ENCODE measurements at places on chromosomes 3 and 15. TPM values are rescaled to one million over a fixed set of nuclear protein-coding genes. Genes with fewer than 3 reads are reported as not detected.
A peak's percentile ranks its signal among the peaks of the same experiment; 100 is the strongest.

Gene TMEM108
- 8.6 TPM for total RNA-seq

Gene OR5H6
- total RNA-seq, result not detected

Gene ETFA
- total RNA-seq, result 295 TPM

Gene HEXA
- 46.2 TPM for total RNA-seq

DNA sequence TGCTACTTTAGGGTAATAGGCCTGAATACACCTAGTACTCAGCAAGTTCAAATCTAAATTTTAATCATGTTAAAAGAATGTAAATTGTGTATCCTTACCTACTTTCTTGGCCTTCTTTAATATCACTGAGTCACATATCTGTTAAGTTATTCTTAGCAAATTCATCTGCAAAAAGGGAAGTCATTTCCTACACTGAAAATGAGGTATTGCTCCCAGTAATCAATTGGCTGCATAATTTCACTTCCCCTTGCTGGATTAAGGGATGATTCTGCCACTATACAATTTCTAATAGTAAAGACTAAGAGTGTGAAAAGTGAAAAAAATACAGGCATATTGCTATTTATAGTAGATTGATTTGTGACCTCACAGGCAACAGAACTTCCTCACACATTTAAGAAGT, 47.8 kb downstream of the CCDC54 start:
- no peak overlapping the region for H3K27ac ChIP-seq
- H3K4me1 ChIP-seq, result no peaks in the 10 kb centered on the region
- no peaks in the 10 kb centered on the region for H3K36me3 ChIP-seq

DNA sequence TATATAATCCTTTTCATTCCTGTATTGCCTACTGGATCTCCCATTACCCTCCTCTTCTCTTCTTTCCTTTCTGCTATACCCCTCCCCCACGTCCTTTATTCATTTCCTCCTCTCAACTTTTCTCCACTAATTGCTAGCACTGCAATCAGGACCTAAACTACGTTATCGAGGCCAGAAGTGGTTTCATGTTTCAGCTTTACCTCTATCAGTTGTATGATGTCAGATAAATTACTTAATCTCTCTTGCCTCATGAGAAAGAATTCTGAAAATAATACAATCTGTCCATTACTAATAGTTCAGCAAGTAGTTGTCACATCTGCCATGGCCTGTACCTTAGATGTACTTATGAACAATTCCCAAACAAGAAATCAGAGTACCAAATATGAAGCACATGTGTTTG, 10.6 kb downstream of the POPDC2 start:
- H3K4me3 ChIP-seq, result peak overlapping the region; percentile 19
- H3K36me3 ChIP-seq, result peaks cover 64% of the 10 kb centered on the region
- peaks cover 83% of the 10 kb centered on the region for H3K4me1 ChIP-seq
- DNase-seq, result no peak

- H3K27ac ChIP-seq, result no peak overlapping the region
- peak overlapping the region; percentile 48 for H3K4me3 ChIP-seq
- H3K4me1 ChIP-seq, result no peaks in the 10 kb centered on the region
- no peaks in the 10 kb centered on the region for H3K36me3 ChIP-seq
- peaks cover 17% of the 10 kb centered on the region for H3K27me3 ChIP-seq
Observed at GRCh38 chr15:98599909-98600691, 48.2 kb upstream of the IGF1R start.

DNA sequence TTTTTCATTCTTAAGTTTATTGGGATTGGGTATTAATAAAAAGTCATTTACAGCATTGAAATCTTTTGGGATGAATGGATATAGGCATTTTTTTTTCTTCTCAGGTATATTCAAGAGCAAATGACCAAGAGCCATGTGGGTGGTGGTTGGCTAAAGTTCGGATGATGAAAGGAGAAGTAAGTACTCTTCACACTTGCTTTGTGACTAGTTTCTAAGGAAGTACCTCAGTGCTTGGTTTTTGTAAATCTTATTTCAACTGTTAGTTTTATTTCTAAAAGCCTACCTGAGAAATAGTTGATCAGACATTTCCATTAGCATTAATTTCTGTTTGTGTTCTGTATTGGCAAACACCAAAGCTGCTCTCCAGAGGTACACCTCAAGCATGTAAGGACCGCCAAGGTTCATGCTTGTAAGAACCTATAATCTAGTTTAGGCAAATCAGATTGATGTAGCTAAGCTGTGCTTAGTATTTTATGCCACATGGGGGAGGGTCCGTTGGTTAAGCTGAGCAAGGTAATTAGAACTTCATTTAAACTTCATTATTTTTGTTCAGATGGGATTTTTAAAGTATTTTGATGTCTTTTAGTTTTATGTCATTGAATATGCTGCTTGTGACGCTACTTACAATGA, 35.4 kb downstream of the FXR1 start:
- peaks cover 7% of the 10 kb centered on the region for H3K36me3 ChIP-seq
- H3K27ac ChIP-seq, result no peak overlapping the region
- H3K27me3 ChIP-seq, result no peaks in the 10 kb centered on the region
- H3K4me3 ChIP-seq, result no peak overlapping the region
- peaks cover 9% of the 10 kb centered on the region for H3K4me1 ChIP-seq

GRCh38 chr15:71841563-71841962, 31.2 kb downstream of the NR2E3 start:
- no peaks in the 10 kb centered on the region for H3K27me3 ChIP-seq
- no peak for DNase-seq
- no peaks in the 10 kb centered on the region for H3K36me3 ChIP-seq
- no peak overlapping the region for H3K4me3 ChIP-seq
- no peaks in the 10 kb centered on the region for H3K4me1 ChIP-seq
- H3K27ac ChIP-seq, result no peak overlapping the region

DNA sequence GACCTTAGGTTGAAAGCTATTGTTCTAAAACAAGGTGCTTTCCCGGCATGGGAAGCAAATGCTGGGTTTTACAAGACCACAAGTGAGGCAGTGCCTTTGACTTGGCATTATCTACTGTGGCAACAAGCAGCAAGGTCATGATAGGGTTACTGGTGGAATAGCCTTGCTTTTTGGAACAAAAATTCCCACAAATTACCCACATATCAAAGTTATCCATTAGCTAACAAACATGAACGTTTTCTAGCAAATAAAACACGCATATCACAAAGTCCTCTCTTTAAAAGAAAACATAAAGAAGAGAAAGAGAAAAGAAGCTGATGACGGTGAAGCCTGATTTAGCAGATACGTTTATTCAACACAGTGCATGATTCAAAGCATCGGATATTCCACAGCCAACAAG, 57.6 kb downstream of the SETMAR start:
- H3K27ac ChIP-seq, result no peak overlapping the region
- peaks cover 7% of the 10 kb centered on the region for H3K36me3 ChIP-seq

DNA sequence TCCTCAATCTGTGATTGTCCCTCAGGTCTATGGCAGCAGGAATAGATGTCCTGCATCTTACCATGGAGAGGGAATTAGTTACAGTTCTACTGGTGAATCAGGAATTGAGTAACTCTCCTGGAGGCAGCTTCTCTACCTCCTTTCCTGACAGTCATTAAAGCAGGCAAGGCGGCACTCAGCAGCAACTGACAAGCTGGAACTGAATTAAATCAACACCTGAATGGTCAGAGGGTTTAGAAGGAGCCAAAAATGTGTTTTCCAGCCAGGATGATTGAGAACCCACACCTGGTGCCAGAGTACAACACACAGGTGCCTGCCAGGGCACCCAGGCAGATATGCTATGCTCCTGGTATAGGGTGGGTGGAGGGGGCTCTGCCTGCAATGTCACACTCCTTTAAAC, 43.1 kb upstream of the TIPARP start:
- H3K4me1 ChIP-seq, result peaks cover 32% of the 10 kb centered on the region
- H3K27me3 ChIP-seq, result no peaks in the 10 kb centered on the region
- H3K4me3 ChIP-seq, result no peak overlapping the region
- peak overlapping the region; percentile 69 for H3K27ac ChIP-seq

- no peak overlapping the region for H3K27ac ChIP-seq
- H3K4me1 ChIP-seq, result no peaks in the 10 kb centered on the region
- H3K36me3 ChIP-seq, result no peaks in the 10 kb centered on the region
- H3K4me3 ChIP-seq, result no peak overlapping the region
Observed at GRCh38 chr15:95804484-95804883, 526.0 kb upstream of the NR2F2 start.

DNA sequence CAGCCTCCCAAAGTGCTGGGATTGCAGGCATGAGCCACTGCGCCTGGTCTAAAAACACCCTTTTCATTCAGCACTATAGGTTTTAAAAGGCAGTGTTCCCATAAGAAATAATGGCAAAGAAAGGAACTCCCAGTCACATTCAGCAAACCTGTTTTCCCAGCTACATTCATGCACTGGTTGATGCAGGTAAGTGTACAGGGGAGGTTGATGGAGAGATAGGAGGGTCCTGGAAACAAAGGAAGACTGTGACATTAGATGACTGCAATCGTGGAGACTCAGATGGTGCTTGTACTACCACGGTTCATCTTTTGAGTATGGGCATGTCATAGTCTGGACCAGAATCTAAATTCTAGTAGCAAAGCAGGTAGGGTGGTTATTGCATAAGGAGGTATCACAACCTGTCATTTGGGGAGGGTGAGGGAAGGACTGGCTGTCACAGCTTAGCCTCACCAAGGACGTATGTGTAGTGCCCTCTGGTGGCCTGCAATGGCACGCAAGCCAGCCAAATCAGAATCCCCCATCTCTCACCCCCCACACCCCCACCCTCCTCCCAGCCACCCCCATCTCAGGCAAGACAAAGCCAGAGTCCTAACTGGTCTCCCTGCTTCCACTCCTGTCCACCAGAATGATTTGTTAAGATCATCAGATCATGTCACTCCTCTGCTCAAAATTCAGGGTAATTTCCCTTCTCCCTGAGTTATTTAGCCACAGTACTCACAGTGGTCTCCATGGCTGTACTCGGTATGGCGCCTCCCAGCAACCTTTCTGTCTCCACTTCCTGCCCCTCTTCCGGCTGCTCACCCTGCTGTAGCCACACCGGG, 28.8 kb upstream of the UBL7 start:
- no peaks in the 10 kb centered on the region for H3K27me3 ChIP-seq
- H3K4me1 ChIP-seq, result no peaks in the 10 kb centered on the region
- H3K36me3 ChIP-seq, result no peaks in the 10 kb centered on the region
- no peak overlapping the region for H3K27ac ChIP-seq
- peak; percentile 40 for DNase-seq

GRCh38 chr3:141764986-141765385, 1.8 kb downstream of the GRK7 start:
- H3K27ac ChIP-seq, result no peak overlapping the region
- no peaks in the 10 kb centered on the region for H3K36me3 ChIP-seq
- no peak overlapping the region for H3K4me3 ChIP-seq
- DNase-seq, result no peak
- no peaks in the 10 kb centered on the region for H3K27me3 ChIP-seq

- H3K4me1 ChIP-seq, result no peaks in the 10 kb centered on the region
- no peak overlapping the region for H3K4me3 ChIP-seq
- H3K27me3 ChIP-seq, result no peaks in the 10 kb centered on the region
- no peaks in the 10 kb centered on the region for H3K36me3 ChIP-seq
- H3K27ac ChIP-seq, result no peak overlapping the region
Observed at GRCh38 chr3:65439641-65440284, 599.0 kb downstream of the MAGI1 start.

GRCh38 chr15:44081026-44082013, 113.8 kb downstream of the FRMD5 start:
- no peaks in the 10 kb centered on the region for H3K4me1 ChIP-seq
- no peak for DNase-seq
- H3K36me3 ChIP-seq, result no peaks in the 10 kb centered on the region
- no peak overlapping the region for H3K4me3 ChIP-seq
- H3K27me3 ChIP-seq, result no peaks in the 10 kb centered on the region

GRCh38 chr3:101849714-101850245, 466 bp downstream of the NFKBIZ start:
- H3K4me3 ChIP-seq, result peak overlapping the region; percentile 96
- no peaks in the 10 kb centered on the region for H3K4me1 ChIP-seq
- DNase-seq, result peak; percentile 72

GRCh38 chr15:80736560-80736959, 41.5 kb downstream of the ABHD17C start:
- no peak overlapping the region for H3K27ac ChIP-seq
- no peaks in the 10 kb centered on the region for H3K27me3 ChIP-seq
- H3K36me3 ChIP-seq, result no peaks in the 10 kb centered on the region

DNA sequence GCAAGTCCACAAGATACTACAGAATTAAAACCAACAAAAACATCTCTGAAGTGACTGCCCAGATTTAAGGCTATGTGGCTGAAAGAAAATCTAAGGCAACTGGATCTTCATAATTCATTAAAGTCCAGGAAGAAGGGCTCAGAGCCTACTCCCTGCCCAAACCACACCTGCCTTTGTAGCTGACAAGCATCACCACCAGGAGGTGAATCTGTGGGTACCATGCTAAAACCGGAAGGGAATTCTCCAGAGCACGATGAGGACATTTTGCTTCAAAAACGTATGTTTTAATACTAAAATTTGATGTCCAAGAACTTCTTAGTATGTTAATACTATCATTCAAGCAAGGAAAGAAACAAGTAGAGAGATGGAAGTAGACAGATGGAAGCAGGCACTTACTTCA, 495.9 kb upstream of the NECTIN3 start:
- no peak for DNase-seq
- H3K27me3 ChIP-seq, result no peaks in the 10 kb centered on the region
- H3K27ac ChIP-seq, result no peak overlapping the region
- no peak overlapping the region for H3K4me3 ChIP-seq
- H3K36me3 ChIP-seq, result no peaks in the 10 kb centered on the region

- no peaks in the 10 kb centered on the region for H3K4me1 ChIP-seq
- H3K27me3 ChIP-seq, result peaks cover 2% of the 10 kb centered on the region
- no peaks in the 10 kb centered on the region for H3K36me3 ChIP-seq
- H3K27ac ChIP-seq, result peak within 1 kb of the TSS; percentile 42
- peak within 1 kb of the TSS; percentile 71 for H3K4me3 ChIP-seq
- DNase-seq, result peak; percentile 59
Observed at GRCh38 chr3:185152410-185153170, at the start of gene C3orf70. C3orf70 (minus strand) TSS chr3:185153060; CDS start chr3:185152823, 237 bp downstream.

GRCh38 chr15:77628010-77628409, 4.7 kb downstream of the LINGO1 start:
- no peak overlapping the region for H3K27ac ChIP-seq
- no peaks in the 10 kb centered on the region for H3K36me3 ChIP-seq
- no peak overlapping the region for H3K4me3 ChIP-seq

- peaks cover 63% of the 10 kb centered on the region for H3K36me3 ChIP-seq
- H3K4me3 ChIP-seq, result no peak overlapping the region
- no peaks in the 10 kb centered on the region for H3K27me3 ChIP-seq
Observed at GRCh38 chr15:44489464-44489863, 47.5 kb upstream of the EIF3J start.

- H3K4me1 ChIP-seq, result no peaks in the 10 kb centered on the region
- H3K27ac ChIP-seq, result no peak overlapping the region
- H3K27me3 ChIP-seq, result no peaks in the 10 kb centered on the region
- no peak for DNase-seq
- H3K4me3 ChIP-seq, result no peak overlapping the region
- peaks cover 24% of the 10 kb centered on the region for H3K36me3 ChIP-seq
Observed at GRCh38 chr15:65578904-65579728, 31.8 kb downstream of the INTS14 start.
